ENCODE measurements at places on chromosomes 1 and 21.
A peak's percentile ranks its signal among the peaks of the same experiment; 100 is the strongest.

GRCh38 chr1:51293898-51294515 is 36.4 kb downstream of the TTC39A start:
- DNase-seq, result no peak

GRCh38 chr1:106944721-106945120 is 111.8 kb upstream of the PRMT6 start:
- peak; percentile 11 for DNase-seq

GRCh38 chr21:33334824-33335223 is 10.1 kb downstream of the IFNAR1 start:
- DNase-seq, result no peak

GRCh38 chr1:152919071-152919470 is 10.7 kb downstream of the IVL start:
- DNase-seq, result no peak

GRCh38 chr21:33196941-33197374 is 32.8 kb upstream of the IFNAR2 start:
- peak; percentile 22 for DNase-seq

DNA sequence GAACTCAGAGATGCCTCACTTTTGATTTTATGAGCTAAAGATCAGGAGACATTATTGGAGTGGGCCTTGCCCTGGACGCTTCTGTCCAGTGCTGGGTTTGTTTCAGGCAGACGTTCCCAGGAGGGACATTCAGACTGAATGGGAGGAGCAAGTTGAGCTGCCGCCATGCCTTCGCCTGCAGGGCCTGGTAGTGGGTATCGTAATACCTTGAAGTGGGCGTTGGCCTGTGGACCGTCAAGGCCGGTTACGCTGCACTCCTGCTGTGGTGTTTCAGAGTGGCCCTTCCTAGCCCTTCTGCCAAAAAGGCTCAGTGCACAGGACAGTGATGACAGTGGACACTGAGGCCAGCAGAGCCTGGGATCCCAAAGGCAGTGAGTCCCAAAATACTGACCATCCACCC is 1.6 kb downstream of the FAM3B start:
- no peak for DNase-seq

GRCh38 chr1:222750651-222751050 is 13.6 kb downstream of the FAM177B start:
- DNase-seq, result no peak

DNA sequence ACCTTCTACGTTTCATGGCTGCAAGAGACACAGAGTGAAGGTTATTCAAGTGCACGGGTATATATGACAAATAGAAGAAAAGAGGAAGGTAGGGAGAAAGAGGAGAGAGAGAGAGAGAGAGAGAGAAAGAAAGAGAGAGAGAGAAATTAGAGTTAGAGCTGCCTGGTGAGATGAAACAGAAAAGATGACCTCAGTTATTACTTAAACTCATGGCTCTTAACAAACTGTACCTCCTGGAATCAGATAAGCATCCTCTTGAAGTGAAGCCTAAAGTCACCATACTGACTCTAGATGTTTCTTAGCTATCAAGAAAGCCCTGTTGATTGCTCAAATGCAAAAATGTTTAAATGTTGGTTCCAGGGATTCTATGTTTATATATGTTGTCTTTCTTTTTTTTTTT is 597.7 kb upstream of the ZP4 start:
- DNase-seq, result no peak

DNA sequence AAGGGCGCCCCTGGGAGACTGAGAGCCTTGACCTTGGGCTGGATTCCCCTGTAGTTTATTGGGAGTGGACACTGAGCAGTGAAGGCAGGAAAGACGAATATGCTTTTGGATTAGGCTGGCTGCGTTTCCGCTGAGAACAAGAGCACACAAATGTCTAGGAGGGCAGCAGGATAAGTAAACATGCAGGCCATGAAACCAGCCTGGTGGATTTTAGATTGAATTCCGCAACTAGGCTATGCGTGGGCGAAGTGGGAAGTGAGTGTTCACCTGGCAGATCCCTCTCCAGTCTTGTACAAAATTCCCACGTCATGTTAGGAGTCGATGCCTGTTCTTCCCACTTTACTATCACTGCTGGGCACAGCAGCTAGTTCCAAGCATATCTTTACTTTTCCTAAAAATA is 21.4 kb upstream of the KCNJ6 start:
- no peak for DNase-seq

DNA sequence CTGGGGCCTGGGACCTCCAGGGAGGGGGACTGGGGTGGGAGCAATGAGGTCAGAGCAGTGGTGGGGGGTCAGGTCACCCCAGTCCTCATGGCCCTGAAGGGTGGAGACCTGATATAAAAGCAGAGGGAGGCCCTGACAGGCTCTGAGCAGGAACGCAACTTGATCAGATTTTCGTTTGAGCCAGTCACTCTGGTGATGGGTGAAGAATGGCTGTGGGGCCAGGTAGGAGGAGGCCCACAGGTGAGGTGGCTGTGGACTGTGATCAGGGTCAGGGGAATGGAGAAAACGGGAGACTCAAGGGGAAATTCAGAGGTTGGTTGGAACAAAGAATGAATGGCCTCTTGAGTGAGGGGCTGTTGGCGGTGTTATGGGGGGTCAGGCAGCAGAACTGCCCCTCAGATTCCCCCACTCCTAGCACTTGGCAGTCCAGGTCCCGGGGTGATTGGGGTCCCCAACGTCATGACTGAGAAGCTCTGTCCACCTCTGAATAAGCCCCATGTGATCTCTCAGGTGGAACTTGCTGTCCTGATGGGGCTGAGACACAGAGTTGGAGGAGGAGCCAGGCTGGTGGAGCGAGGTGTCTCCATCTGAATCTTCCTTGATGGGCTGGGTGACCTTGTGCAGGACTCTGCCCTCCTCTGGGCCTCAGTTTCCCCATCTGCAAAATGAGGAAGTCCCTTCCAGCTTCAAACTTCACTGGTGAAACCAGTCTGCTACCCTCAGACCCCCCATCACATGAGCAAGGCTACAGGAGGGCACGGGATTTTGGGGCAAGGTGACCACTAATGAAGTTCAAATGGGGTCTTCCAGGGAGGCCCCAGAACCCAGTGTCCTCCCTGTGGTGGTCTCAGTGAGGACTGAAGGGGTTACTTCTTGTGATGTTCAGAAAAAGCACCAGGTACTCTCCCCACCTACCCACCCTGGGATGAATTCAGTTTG is 683.0 kb downstream of the MATN1 start:
- DNase-seq, result no peak

DNA sequence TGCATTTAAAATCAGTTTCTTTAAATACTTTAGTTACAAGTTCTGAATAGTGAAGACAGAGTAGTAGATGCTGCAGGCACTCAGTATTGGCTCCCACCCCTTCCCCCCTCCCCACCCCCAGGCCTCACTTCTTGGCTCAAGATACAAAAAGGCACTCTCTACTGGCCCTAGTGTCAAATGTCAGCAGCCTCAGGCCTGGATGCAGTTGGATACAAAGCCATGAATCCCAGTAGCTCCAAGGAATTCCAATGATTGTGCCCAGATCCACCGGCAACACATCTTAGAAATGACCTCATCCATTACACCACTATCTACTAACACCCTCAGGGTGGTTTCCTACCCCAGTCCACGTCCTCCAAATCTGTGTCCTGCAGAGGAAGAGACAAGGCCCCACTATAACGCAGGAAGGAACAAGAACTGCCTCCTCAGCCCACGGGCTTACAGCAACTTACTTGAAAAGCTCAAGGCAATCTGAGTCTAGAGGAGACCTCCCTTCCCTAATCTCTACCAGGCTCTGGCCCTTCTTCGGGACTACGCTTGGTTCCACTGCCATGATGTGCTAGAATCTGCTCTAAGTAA is 17.6 kb downstream of the ACADM start:
- DNase-seq, result no peak

DNA sequence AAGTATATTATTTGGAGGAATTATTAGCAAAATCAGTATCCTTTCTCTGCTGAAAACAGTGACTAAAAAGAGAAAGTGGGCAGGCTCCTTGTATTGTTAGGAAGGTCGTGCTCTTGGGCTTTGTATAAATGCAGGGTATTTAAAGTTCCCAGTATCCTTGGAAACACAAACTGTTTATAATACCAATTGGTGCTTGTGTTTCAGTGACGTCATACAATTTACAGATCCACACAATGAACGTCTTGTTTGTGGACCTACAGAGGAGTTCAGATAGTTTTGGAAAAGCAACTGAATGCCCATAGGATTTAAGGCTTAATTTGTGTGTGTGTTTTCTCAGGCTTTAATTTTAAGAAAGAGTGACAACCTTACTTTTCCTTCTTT is 168.2 kb downstream of the RASAL2 start:
- DNase-seq, result no peak

DNA sequence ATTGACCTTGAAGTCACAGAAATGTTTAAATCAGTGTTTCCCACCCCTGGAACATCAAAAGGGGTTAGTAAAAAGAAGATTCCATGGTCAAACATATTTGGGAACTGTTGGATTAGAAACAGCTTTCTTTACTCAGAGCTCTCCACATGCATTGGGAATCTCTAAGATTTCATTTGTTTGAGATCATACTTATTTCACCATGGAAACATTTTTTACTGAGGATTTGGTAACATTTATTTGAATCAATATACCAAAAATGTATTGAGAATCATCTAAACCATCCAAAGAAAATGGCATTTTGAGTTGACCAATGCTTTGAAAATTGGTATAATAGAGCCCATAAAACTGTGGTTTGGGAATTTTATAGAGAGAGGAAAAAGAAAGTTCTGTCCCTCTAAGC is 25.3 kb downstream of the NGF start:
- no peak for DNase-seq

DNA sequence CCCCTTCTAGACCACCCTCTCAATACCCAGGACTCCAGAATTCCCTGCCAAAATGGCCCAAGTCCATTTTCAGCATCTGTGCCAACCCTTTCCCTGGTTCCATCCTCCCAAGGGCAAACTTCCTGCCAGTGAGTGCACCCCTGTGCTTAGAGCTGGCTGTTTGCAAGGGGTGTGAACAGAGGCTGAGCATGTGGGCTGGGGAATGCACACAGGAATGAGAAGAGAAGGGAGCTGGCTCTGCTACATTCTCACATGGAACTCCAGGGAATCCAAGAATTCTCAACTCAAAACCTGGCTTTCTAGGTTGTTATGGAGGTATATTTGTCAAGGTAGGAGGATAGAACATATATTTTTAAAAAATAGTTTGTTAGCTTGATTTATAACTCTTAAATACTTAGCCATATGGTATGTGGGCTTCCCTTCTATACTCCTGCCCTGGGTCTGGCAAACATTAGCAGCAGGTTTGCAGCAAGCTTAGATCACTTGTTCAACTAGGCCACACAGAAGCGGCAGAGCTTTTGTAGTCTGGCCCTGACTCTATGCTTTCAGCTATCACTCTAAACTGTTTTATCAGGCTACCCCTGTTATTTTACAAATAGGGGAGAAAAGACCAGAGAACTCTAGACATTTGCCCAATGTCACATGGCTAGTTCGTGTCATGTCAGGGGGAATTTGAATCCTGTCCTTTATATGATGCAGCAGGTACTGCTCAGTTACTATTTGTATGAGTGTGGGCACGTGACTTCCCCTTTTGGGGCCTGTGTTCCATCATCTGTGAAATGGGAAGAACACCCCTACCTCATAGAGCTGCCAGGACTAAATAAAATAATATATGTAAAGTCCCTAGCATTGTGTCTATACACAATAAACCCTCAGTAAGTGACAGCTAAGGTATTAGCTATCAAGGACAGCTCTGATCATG is 8.1 kb upstream of the STMN1 start:
- no peak for DNase-seq

Data from fibroblast of skin of left quadriceps (primary cell).